ENCODE measurements at places on chromosomes 11 and 22.

DNA sequence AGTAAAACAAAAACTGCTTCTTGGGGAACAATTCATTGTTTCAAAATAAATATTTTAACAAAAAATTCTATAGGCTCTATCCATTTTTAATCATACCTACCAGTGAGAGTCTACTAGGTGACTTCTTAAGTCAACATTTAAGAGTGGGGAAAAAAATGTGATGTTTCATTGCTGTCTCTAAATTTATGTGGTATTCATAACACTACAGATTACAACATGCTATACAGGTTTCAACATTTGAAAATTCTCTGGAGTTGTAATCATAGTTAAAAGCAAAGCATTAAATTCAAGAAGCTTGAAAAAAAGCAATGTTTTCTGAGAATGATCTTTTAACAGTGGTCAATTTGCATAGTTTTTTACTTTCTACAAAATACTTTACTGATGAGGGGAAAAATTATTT is 18.3 kb downstream of the SBF2 start:
- no peak for DNase-seq

- no peak for DNase-seq
Measured at GRCh38 chr11:50077526-50077925, 44.9 kb downstream of the OR4C45 start.

DNA sequence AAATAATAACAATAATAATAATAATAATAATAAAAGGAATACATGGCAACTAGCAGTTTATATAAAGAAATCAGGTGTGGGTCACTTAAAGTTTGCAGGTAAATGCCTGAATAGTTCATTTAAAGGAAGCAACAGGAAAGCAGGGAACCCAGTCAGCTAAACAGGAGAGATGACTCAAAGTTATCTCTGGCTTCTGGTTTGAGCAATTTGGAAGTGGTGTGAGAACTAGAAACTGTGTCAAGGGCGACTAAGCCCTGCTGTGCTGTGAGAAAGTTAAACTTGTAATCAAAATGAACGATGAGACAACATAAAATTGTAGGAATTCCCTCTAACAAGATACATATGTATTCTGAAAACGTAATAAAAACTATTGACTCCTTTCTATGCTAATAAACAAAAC is 35.5 kb downstream of the SLC22A9 start:
- no peak for DNase-seq

- no peak for DNase-seq
Measured at GRCh38 chr11:96004862-96005261, 81.0 kb upstream of the MTMR2 start.

DNA sequence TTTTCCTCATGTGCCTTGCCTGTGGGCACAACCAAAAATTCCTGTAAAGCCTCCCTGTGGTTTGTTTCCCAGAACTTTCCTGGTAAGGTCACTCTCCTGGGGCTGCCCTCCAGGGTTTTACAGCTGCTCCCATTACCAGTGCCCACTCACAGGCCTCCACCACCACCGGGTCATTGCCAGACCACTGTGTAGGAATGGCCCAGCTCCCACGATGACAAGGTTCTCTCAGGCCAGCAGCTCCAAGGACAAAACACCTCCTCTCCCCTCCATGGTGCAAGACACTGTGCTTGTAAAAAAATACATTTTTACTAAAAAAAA is 96.1 kb upstream of the AKIP1 start:
- no peak for DNase-seq

- no peak for DNase-seq
Measured at GRCh38 chr11:74956397-74957015, 7.4 kb downstream of the SPCS2 start.

DNA sequence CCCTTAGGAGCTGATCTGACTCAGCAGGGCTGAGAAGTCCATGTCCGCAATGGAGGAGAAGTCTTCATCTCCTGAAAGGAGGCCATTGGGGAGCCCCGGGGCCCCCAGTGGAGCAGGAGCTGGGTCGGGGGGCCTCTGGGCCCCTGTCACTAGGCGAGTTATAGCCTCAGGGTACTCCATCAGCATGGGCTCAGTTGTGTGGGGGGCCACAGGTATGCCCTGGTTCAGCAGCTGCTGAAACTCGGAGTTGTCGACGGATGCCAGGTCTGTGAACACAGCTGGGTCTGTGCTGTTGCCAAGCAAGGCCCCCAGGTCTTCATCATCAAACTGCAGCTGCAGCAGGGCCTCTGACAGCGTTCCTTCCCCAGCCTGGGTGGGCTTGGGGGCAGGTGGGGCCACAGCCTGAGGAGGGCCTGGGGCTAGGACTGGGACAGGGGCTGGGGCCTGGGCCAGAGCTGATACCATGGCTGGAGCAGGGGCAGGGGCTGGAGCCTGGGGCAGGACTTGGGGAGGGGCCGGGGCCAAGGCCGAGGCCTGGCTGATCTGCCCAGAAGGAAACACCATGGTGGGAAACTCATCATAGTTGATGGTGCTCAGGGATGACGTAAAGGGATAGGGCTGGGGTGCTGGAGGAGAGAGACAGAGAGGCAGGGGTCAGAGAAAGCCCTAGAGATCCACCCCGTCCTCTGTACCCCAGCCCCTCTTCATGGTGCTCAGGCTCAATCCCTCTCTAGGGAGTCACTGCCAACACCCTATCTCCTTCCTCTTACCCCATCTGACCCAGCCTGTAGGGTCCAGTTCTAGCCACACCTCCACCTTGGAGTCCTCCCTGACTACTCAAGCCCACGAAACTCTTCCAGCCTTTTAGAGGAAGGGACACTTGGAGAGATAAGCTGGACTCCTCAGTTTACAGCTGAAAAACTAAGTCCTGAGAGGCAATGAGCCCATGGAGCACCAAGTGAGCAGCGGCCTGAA is 8.1 kb downstream of the RELA start:
- DNase-seq: peak; percentile 70

DNA sequence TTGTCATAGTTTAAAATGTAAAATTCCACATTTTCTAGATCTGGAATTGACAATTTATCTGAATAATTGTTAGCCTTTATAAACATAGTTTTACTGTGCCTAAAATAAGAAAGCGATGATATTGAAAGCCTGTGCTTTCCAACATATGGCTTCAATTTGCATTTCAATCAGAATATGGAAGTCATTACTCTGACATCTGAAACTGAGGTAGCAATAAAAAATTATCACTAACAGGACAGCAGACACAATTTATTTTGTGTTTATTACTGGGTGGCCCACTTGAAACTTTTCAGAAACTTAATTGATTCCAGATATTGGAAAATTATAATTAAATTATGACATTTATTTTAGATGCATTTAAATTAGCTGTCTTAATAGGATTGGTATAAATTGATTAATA is 78.5 kb downstream of the TMEM135 start:
- no peak for DNase-seq

GRCh38 chr22:25777870-25778269 is 35.9 kb downstream of the MYO18B start:
- no peak for DNase-seq

GRCh38 chr11:19026862-19027261 is 33.7 kb downstream of the MRGPRX2 start:
- DNase-seq: no peak

DNA sequence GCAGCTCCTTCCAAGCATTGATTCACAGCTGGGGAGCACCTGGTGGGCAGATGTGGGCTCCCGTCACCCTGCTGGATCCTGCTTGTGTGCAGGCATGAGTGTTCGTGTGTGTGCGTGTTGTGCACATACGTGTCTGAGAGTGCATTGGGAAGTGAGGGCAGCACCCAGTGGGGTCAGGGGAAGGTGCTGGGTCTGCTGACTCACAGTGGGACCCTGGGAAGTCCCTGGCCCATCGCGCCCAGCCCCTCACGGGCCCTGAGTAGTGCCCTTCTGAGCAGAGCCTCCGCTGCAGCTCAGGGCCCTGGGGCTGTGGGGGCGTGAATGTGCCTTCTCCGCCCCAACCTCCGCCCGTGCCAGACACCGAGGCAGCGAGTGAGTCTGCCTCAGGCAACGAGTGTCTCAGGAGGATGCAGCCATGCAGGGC is 36.8 kb downstream of the WNT11 start:
- no peak for DNase-seq

DNA sequence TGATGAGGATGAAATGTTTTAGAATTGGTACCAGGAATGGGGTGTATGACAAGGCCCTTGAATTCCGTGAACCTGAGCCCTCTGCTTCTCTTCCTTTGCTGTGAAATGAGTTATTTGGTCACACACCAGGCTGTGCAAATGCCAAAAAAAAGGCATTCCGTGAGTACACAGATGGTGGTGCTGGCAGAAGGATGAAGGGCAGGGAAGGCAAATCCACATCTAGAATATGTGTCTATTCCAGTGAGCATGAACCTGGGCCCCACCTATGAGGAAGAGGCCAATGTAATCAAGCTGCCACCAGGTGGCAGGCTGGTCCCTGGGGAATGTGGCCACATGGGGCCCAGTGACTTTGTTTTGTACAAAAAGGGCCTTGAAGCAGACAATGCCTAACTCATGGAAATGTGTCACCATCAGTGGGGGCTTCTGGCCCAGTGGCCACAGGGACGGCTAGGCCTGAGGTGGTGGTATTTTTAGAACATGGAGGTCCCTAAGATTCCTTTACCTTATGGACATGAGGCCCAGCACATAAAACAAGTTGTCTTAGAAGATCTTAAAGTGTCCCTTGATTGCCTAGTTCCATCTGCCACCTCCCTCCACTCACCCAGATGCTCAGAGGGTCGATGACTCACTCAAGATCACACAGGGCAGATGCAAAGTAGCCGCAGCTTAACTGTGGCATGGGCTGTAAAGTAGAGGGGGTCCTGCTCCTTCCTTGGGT is 3.9 kb upstream of the RNF215 start:
- DNase-seq: no peak

DNA sequence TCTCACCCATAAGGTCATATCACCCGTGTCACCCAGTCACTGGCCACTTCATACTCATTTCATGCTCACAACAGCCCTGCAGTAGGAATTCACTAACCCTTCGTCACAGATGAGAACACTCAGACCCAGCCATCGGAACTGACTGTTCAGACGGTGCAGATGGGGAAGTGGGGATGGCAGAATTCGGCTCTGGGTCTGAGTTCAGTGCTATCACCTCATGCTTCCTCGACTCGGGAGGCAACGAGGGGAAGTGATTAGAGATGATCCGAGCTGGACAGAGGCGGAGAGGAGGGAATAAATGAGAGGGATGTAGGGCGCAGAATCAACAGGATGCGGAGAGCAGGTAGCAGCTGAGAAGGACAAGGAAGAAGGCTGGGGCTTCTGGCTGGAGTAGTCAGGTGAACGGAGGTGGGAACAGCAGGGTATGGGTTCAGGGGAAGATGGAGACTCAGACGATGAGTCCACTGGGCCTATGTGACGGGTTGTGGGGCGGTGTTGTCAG is 4.7 kb downstream of the B3GNT6 start:
- DNase-seq: no peak

DNA sequence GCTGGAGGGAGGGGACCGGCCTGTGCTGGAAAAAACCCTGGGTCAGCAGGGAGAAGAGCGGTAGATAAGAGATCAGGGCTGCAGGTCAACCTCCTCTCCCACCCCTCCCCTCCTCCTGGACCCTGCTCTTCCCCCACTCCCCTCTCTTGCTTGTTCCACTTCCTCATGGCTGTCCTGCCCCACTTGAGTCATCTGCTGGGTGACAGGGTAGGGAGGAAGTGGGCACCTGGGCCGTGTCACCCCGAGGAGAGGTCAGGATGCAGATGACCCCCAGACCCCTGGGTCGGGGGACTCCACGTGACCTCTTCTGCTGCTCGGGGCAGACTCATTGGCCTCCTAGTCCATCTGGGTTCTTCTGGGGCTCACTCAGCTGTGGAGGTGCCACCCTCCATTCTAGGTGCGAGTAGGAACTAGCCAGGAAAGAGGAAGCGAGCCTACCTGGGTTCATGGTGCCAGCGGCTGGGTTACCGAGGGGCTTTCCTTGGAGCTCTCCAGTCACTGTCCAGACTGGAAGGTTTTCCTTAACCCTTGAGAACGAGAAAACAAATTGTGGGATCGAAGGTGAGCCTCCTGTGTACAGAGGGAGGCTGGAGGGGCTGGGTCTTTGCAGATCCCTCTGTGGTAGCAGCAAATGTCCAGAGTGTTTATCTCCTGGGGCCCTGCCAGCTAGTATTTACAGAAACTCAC is 6.5 kb downstream of the APOL2 start:
- peak; percentile 41 for DNase-seq

DNA sequence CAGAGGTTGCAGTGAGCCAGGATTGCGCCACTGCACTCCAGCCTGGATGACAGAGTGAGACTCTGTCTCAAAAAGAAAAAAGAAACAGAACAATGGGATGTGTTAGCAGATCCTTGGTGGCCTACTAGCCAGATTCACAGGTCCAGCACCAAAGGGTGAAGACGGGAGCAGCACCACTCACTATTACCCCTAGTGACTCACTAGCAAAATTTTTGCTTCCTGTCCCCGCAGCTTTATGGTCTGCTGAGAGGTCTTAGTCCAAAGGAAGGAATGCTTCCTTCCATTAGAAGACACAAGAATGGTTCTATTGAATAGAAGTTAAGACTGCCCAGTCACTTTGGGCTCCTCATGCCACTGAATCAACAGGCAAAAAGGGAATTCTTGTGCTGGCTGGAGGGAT is 35.9 kb upstream of the NUP50 start:
- DNase-seq: no peak

GRCh38 chr11:61922539-61922938 is 5.2 kb upstream of the RAB3IL1 start:
- peak; percentile 90 for DNase-seq

DNA sequence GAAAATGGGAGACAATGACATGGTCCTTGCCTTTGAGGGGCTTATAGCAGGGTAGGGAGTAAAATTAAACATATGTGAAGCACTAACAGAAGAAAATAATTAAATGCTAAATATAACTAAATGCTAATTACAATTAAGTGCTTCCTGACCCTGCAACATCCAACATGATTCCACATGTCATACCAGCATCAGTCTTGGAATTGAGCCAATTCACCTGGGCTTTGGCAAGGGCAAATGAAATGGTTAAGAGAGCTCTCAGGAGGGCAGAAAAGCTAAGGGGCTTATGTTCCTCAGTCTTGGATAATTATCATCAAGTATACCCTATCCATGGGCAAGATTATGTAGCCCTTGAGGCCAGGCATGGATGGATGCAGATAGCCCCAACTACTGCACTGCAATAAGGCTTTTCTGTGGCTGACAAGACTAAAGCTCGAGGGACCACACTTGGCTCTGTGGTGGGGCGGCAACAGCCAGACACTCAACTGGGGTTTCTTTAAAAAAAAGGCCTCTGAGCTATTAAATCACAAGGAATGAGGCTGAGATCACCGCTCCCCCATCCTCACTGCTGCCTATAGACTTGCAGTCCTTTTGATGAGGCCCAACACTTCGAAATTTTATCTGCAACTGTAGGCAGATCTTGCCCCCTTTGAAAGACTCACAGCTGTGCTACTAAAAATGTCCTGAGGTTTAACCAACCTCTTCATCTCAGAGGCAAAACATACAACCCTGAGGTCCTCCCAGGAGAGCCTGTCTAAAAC is 39.0 kb downstream of the IL18BP start:
- no peak for DNase-seq

DNA sequence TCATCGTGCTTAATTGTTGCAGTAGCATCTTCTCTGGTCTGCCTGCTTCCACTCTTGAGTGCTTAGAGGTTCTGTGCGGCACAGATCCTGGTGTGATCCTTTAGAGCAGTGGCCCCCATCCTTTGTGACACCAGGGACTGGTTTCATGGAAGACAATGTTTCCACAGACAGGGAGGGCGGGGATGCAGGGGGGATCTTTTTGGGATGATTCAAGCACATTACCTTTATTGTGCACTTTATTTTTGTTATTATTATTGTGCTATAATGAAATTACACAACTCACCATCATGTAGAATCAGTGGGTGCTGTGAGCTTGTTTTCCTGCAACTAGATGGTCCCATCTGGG is 76.8 kb upstream of the SHANK2 start:
- peak; percentile 25 for DNase-seq
